ENCODE measurements at places on chromosomes 5 and 9.

DNA sequence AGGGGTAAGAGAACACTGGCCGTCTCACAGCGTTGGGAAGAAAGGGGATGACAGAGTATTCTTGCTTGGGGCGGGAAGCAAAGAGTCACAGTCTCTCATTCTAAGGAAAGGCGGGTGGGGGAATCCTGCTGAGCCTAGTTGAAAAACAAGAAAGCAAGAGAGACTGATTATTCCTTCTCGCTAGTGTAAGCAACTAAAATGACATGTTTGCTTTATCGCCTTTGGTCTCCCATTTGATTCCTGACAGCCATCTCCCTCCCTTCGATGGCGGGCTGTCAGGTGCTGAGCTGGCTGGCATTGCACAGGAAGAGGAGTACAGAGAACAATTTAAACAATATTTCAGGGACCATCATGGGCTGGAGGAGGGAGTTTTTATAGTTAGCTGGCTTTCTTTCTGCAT, 331.3 kb downstream of the ASTN2 start:
- no peak for DNase-seq

DNA sequence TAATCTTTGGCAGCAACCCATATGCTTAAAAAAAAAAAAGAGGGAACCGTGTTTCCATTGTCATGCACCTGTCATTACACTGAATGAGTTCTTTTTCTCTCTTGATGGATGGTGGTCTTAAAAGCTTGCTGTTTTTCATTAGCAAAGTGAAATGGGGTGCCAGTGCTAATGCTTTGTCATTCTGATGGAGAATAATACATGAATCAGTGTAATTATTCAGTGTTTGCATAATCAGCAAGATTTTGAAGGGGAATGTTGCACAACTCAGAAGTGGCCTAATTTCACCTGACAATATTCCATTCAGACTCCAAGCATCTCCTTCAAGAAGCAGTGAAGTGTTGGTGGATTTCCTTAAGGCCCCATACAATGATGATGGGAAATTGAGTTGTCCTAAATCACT, 38.1 kb downstream of the MAP1B start:
- no peak for DNase-seq

DNA sequence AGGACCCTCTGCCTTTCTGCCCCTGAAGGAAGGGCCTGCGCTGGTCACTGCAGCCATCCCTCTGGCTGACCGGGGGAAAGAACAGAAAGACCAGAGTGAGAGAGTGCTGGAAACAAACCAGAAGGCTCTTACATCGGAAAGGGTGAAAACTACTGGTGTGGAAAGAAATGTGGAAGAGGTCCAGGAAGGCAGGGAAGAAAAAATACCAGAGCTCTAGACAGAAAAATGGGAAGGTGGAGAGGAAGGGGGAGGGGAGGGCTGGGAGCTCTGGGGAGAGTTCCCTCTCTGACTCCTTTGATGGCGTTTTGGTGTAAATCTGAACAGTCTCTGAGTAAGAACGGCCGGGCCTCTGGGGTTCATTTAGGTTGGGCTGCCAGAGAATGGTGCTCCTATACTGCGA, 47.7 kb downstream of the COL23A1 start:
- DNase-seq, result no peak

DNA sequence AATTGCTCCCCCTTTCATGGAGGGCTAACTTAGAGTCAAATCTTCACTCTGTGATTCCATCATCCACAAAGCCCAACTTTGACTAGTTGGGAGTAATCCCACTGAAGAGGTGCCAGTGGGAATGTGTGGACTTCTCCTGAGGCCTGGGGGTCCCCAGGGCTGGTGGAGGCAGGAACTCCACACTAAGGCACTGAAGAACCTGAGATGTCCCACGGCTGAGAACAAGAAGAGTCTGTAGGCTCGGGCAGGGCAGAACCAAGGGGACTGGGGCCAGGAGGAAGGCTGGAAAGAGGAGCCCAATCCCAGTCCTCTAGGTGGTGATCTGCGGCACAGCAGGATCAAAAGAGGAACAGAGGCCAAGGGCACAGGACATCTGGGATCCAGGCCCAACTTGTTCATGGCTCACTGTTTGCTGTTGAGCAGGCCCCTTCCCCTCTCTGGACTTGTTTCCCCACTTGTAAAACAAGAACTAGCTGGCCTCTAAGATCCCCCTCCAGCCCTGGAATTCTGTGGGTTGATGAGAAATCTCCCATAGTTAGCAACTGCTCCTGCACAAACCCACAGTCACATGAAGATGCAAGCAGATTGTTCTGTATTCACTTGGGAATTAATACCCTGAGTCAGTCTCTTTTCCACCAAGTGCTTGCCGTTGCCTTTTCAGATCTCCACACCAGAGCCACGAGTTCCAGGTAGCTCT, 32.7 kb upstream of the ALDH1B1 start:
- no peak for DNase-seq

DNA sequence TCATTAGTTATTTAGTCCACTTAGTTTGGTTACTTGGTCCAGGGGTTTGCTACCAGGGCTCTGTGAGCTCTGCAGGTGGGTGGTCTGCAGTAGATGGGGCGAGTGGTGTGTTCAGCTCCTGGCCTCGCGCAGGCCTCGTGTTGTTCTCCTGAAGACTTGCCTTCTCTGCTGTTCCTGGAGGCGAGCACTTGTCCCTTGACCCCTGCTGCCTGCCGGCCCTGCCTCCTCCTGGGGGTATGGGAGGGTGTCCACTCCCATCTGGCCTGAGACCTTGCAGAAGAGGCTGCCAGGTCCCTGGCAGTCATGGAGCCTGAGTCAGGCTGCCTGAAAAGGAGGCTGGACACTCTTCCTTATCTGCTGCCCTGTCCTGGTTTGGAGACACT, 137.0 kb downstream of the CACNA1B start:
- DNase-seq, result no peak

DNA sequence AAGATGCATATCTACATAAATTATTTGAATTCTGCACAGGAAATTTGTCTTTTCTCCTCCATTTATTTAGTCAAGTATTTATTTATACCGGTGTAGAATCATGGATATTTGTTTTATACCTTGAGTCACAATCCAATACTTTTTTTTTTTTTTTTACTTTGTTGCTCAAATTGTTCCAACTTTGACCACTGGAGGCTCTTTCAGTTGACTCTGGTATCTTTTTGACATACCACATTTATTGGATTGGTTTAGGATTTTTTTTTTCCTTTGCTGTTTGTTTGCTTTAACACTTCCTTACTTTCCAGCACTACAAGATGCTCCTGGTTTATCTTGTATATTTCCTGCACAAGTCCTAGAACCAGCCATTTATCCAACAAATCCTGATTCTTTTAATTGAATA, 543.1 kb upstream of the RIOK2 start:
- DNase-seq, result no peak

DNA sequence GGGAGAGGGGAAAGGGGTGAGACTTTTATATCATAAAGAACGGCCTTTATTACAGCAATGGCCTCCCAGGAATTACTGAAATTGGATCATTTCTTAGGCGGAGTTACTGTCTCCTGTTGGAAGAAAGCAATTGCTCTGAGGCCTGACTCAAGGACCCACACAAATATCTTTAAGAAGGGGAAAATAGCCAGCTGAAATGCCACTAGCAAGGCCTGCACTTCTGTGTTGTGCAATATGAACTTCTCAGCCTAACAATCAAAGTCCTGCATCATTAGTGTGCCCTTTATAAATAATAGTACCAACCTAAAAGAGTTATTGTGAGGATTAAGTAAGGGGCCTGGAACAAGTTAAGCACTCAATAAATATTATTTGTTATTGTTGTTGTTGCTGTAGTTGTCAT, 30.1 kb upstream of the TRIM32 start:
- DNase-seq, result no peak

DNA sequence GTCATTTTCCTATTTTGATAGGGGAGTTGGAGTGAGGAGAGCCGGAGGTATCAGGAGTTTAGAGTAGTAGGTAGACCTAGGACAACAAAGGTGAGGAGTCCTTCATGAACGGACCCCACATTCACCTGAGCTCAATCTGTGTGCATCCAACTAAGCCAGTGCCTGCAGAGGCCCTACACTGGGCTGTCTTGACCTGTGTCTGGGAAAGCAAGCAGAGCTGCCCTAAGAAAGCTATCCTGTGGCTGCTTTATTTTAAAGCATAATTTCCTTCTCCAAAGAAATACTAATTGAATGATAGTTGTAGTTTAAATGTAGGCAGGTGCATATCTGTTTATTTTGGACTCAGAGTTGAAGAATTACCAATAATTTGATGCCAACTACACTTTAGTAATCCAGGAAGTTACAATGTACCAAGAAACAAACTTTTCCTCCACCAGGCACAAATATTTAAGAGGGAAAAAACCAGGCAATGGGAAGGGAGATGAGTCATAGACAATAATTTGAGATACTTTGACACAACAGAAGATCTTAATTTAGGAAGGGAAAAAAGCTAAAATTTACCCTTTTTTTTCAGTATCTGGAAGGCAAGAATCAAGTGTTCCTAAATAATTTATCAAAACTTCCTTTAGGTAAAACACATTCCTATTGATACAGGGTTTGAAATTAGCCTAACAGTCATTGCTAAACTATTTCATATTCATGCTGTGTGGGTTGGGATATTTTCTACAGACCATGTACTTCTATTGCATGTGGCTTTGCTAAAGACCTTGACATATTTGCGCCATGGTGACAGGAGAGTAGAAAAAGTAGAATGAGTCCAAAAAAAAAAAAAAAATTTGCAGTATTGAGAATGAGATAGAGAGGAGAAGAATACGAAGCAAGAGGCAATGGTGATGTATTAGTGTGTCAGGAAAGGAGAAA, 376.6 kb upstream of the TUSC1 start:
- no peak for DNase-seq

GRCh38 chr9:27866741-27867140, 293.5 kb upstream of the C9orf72 start:
- no peak for DNase-seq

- DNase-seq, result no peak
These were observed 107.0 kb upstream of the PPP1R26 start for GRCh38 chr9:135372501-135373008.

DNA sequence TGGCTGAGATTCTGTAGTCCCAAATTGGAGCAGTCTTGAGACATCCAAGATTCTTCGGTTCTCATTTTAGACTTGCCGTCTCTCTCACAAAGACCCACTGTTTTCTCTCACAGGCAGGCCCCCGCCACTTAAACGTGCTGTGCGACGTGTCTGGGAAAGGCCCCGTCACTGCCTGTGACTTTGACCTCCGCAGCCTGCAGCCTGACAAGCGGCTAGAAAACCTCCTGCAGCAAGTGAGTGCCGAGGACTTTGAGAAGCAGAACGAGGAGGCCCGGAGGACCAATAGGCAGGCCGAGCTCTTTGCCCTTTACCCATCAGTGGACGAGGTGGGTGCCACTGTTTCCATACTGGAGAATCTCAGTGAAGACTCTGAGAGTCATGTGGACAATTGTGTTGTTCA, 97.2 kb downstream of the DOCK8 start:
- DNase-seq, result no peak

- no peak for DNase-seq
These were observed 1724.3 kb upstream of the C9orf72 start for GRCh38 chr9:29297592-29297991.

DNA sequence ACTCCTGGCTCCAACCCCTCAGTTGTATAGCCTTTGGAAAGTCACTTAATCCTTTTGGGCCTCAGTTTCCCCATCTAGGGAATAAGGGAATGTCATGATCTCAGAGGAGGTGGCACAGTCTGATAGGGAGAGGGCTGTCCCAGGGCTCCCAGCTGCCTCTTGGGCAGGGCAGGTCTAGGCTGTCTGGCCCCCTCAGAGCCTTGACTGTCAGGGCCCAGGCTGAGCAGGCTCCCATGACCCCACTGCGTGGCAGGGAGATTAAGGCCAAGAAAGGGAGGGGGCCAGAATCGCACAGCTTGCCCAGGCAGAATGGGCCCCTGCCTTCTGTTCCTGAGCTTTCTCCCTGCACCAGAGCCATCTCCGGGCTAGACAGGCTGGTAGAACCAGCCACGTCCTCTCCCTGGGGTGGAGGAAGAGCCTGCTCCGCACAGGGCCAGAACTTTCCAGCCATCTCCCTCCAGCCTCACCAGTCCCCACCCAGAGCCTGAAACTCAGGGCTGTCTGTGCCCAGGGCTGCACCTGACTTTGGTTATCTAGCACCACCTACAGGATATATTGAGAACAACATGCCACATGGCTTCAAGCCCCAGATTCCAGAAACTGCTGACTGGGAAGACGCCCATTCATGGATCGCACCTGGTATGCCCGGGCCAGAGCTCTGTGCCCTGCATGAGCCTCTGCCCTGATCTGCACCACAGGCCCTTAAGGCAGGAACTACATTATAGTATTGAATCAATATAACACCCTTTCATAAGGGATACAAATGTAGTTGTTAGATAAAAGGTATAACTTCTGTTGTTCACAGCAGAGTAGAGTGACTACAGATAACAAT, 32.1 kb downstream of the NAIF1 start:
- peak; percentile 37 for DNase-seq

GRCh38 chr9:17470036-17470813, 108.6 kb upstream of the SH3GL2 start:
- DNase-seq, result no peak

- DNase-seq, result no peak
These were observed 3.8 kb downstream of the IRX1 start for GRCh38 chr5:3599226-3600105.

DNA sequence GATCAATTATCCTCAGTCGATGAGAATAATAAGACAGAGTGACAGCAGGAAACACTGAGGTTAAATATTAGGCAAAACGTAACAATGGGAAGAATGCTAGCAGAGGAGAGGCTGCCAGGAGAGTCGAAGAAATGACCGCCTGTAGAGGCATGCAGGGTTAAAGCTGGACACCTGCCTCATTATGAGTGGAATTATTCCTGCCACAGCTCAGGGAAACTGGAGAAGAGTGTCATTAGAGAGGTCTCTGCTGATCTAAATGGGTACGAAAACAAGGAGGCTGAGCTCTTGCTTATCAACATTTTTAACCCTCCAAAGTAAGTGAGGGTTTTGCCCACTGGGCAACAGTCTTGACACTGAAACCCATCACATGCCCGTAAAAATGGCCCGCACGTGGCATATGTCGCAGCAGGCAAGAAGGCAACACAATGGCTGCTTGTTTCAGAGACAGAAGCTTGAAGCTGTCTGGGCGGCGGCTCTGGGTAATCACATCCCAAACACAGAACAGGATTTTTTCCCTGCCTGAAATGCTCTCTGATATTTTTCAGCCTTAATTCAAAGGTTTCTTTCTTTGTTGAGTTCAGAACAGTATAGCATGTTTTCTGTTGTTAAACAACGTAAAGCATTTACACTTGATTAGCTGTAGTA, 118.7 kb downstream of the MED27 start:
- no peak for DNase-seq

- no peak for DNase-seq
These were observed 193.1 kb downstream of the ICE1 start for GRCh38 chr5:5615569-5615968.

DNA sequence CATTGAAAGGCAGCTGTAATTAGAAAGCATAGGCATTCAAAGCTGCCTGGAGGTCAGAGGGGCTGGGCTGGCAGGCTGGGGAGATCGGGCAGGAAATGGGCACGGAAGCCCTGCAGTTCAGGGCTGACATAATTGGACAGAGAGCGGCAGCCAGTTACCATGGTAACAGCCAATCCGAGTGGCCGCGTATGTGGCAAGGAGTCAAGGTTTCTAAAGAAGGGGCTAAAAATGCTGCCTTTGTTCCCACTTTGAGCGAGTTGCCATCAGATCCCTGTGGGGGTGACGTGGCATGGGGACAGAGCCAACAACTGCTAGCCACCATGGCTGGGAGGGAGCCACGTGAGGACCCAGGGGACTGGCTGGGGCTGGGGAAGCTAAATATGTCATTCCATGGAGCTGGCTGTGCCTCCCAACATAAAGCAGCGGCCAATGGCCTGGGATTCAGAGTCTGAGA, 44.7 kb upstream of the NDFIP1 start:
- no peak for DNase-seq
